ENCODE measurements at places on chromosomes 3 and 15.
A peak's percentile ranks its signal among the peaks of the same experiment; 100 is the strongest.

DNA sequence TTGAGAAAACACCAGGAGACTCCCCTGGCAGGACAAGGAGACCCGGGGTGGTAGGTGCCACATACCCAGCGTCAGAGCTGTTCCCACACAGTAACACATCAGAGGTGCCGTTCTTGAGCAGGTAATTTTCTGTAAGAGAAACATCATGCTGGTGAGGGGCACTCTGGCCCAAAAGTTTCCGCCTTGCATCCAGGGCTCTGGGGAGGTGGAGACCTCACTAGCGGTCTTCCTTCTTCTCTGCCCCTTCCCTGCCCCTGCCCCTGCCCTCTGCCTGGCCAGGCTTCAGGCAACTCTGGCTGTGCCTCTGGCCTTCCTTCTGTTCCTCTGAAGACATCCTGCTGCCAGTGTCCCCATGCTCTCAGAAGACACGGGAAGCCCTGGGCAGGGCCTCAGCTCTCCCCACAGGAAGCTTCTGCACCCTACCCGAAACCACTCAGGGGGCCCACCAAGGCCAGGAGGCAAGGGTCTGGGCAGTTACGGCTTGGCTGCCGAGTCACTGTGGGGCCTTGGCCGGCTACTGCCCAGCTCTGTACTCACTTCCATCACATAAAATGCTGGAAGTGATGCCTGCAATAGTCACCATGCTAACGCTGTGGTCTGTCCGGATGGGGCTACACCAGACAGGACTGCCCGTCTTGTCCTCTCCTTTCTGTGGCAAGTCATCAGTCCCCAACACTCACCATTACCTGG is 41.3 kb downstream of the SCN5A start:
- no peak for DNase-seq

GRCh38 chr3:112333002-112333380 is at the start of gene CD200:
TSS of gene CD200 (plus strand) at chr3:112333156. CDS start at chr3:112333213, 57 bp downstream.
- DNase-seq = peak; percentile 69

DNA sequence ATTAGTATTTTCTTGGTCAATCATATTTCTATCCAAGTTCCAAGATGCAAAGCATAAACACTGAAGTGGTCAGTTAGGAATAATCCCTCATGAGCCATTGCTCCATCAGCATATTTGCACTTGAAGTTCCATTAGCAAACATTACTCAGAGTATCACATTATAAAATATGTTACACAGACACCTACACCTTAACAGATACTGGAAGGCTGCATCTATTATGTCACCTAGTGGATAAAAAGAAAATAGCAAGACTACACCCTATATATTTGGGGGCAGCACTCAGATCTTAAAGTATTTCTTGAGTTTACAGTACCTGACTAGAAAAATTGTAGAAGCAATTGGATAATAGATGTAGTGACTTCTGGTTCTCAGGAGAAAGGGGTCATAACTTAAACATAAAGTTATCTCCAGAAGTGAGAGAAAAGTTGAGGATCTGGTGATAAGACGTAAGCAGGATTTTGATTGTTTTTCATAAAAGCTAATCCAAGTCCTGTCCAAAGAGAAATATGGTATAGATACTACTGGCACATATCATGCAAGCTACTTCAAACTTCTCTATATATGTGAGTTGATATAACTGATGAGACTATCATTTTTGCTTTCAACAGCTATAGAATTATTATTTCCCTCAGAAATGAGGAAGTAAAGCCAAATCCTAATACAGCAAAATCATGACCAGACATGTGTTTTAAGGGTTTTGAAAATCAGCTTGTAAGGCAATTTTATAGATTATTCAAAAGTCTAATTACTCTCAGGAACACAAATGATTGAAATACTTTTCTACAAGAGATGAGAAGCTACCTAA is 422.2 kb downstream of the GBE1 start:
- DNase-seq = no peak

DNA sequence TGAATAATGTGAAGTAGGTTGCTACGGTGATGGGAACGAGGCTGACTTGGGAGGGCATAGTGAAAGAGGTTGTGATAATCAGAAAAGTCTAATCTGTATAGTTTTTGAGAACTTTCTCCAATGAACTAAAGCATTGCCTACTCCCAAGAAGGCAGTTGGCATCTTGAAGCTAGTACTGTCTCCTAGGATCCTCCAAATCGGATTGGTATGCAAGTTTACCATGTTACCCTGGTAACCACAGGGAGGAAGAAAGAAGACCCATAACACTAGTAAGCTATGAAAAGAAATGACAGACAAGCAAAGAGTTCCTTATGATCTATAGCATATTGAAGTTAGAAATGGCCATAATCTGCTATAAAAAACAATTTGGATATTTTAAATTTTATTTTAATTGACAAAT is 127.2 kb upstream of the SYNPR start:
- DNase-seq = no peak

GRCh38 chr3:149528340-149528650 is 53.8 kb downstream of the TM4SF4 start:
- DNase-seq = no peak

DNA sequence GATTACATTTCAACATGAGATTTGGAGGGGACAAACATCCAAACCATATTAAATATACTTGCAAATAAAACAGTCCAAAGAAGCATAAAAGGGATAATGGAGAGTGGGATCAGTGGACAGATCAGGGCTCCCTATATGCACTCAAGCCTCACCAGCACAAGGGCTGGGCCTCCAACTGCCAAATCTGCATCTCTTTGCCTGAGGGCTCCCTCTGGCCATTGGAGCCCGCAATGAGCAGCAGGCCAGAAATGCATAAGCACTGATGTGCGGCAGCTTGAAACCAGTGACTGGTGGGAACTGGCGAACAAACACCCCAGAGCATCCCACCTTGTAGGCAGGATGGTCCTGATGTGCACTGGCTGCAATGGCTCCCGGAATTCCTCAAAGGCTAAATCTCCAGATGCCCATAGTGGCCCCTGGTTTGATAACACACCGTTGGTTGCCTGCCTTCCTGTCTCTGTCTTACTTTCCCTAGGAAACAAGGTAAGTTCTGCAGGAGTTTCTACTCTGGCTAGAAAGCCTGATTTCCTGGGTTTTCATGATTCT is 55.9 kb upstream of the POMGNT2 start:
- no peak for DNase-seq

- DNase-seq = no peak
These were observed 126.0 kb downstream of the MYLK start for GRCh38 chr3:123758081-123758564.

- no peak for DNase-seq
These were observed 34.1 kb downstream of the TSPAN3 start for GRCh38 chr15:77036537-77037387.

DNA sequence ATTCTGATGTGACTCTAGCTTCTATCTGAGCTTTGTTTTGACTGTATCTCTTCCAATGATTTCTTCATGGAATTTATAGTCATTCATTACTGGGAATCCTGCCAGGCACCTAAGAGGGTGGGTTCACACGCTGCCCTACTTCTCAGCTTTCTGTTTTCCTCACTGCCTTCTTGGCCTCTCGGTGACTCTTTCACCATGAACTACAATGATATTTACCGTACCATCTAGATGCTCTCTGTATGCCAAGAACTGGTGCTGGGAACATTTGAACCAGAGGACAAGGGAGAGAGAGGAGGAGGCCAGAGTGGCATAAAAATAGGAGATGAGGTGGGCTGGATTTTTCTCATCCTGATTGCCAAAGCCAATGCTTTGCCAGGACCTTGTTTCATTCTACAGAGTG is 280.0 kb upstream of the P2RY1 start:
- DNase-seq = no peak

DNA sequence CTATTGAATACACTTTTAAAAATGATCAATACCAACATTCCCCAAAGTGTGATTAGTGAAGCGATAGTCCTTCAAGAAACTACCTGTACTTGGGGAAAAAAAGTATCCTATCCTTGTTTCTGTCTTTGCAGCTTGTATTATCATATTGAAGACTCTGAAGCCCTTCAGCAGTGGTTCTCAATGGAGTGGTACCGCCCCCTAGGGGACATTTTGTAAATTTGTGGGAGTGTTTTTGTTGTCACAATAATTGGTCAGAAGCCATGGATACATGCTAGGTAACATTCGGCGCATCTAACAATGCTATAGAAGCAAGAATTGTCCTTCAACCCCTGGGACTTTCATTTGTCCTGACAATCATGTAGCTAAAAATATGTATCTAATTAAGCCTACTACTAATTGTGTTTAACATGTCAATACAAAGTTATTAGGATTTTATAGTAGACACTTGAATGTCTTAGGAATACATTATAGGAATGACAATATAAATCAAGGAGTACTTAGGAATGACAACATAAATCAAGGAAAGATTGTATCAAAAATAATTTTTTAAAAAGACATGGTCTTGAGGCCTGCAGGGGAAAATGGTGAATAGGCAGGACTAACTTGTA is 53.7 kb downstream of the NMD3 start:
- peak; percentile 10 for DNase-seq

- DNase-seq = no peak
These were observed 308.2 kb downstream of the ULK4 start for GRCh38 chr3:41653571-41654239.

- DNase-seq = no peak
These were observed 96.5 kb upstream of the TNIK start for GRCh38 chr3:171556574-171557145.

DNA sequence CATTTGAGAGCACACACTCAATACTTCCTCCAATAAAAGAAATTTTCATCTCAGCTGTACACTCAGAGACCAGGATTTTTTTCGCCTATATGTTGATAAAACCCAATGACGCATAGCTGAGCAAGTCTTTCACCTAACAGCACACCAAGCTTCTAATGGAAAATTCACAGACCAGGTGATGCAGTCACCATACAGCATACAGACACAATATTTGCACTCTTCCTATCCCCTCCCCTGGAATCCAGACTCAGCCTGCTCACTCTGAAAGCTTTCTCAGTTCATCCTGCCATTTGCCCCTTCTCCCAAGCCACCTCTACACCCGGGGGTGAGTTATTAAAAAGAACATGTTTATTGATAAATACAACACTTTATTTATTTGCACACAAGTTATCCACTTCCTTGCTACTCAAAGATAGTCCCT is 1.7 kb downstream of the TBC1D5 start:
- DNase-seq = no peak

DNA sequence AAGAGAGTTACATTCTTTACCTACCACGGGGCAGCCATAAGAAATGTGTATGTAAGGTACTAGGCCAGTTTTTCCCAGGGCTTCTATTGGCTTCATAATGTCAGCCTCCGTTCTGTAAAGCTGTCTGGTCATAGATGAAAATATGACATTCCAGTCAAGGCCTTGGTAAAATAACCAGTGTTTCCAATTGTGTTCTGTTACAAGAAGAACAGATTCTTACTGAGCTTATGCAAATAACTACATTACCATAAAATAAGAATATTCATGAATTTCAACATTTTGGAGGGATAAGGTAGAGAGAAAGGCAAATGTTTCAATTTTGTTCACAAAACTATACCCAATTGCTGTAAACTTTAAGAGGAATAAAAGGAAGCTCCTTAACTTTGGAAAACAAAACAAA is 315.5 kb downstream of the THSD4 start:
- DNase-seq = no peak

GRCh38 chr15:29517829-29518228 is 248.2 kb upstream of the NSMCE3 start:
- no peak for DNase-seq

DNA sequence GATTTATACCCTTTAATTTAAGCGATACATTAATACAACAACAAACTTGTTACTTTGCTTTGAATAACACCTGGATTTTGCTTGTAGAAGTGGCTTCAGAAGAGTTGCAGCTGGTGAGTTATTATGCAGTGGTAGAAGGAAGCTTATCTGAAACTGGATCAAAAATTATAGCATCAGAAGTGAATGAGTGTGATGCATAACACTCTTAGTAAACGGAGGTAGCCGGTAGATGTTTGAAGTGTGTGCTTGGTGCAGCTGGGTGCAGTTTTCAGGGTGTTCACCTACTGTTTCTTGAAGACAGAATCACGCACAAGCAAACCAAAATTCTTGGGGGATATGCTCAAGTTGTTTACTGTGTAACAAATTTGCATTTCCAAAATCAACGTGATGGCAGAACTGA is 103.1 kb downstream of the MITF start:
- no peak for DNase-seq

GRCh38 chr3:186042036-186042435 is 66.9 kb downstream of the ETV5 start:
- DNase-seq = no peak

GRCh38 chr3:114789803-114790202 is 357.3 kb downstream of the ZBTB20 start:
- no peak for DNase-seq

GRCh38 chr3:157611536-157612076 is 108.4 kb upstream of the VEPH1 start:
- no peak for DNase-seq

DNA sequence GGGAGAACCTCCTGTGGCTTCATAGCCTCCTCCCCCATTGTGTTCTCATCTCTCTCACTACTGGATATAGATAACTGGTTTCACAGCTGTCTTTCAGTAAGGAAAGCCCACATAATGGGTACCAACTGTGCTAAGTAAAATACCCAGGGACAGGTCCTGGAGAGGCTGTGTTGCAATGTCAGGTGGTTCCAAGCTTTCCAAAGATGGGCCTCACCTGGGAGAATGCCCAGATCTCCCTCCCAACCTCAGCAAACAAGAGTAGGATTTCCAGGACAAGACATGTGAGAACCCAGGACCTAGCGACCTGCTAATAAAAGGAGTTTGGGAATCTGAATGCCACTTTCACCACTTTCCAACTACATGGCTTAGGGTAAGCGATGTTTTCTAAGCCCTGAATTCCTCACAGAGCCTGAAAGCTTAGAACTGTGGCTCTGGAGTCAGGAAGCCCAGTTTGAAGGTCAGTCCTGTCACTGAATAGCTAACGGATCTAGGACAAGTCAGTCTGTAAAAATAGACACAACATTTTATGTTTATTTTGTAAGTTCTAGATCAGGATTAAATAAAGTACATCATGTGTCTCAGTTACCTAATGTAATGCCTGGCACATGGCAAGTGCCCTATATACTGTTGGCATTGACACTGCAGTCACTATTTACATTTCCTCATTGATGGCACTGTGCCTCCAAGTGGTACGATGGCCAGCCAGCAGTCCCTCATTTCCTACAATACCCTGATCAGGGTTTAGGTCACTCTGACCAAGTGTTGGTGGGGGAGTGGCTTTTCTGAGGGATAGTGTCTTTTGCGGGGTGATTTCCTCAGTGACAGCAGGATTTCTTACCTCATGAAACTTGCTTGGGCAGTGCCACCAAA is 11.9 kb downstream of the CERS3 start:
- DNase-seq = no peak

DNA sequence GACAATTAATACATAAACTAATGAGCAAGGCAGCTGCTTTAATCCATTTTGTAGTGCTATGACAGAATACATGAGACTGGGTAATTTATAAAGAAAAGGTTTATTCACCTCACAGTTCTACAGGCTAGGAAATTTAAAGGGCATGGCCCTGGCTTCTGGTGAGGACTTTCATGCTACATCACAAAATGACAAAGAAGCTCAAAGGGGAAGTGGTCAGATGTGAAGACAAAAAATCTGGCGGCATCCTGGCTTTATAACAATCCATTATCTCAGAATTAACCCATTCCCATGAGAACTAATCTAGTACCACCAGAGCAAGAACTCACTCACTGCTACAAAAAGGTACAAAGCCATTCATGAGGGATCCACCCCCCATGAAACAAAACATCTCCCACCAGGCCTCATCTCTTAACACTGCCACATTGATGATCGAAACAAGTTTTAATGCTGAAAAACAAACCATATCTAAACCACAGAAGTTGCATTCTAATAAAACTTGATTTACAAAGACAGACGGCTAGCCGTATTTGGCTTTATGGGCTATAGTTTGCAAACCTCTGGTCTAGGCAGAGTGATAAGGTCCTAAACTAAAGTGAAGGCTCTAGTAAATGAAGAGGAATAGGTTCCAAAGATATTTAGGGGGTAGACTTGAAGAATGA is 44.2 kb downstream of the GSK3B start:
- no peak for DNase-seq

GRCh38 chr3:62164196-62164595 is 209.2 kb downstream of the FEZF2 start:
- DNase-seq = no peak
